ENCODE measurements at places on chromosomes 5 and 9. TPM values are rescaled to one million over a fixed set of nuclear protein-coding genes. Genes with fewer than 3 reads are reported as not detected.

STPG3 gene
- not detected for total RNA-seq

BARX1 gene
- total RNA-seq: not detected

PRELID2 gene
- total RNA-seq: 19.7 TPM

GLIPR2 gene
- 52.7 TPM for total RNA-seq

ERCC8 gene
- 15.8 TPM for total RNA-seq

SPATA31E1 gene
- not detected for total RNA-seq

ADGRV1 gene
- total RNA-seq: 0.42 TPM

MEIKIN gene
- not detected for total RNA-seq

MAML1 gene
- total RNA-seq: 60.9 TPM

PCDHGA3 gene
- total RNA-seq: 2.6 TPM

PFDN1 gene
- 104 TPM for total RNA-seq

SLC6A19 gene
- not detected for total RNA-seq

CNTNAP3 gene
- 80.2 TPM for total RNA-seq

BHMT gene
- total RNA-seq: 3.4 TPM

FAM151B gene
- 2.1 TPM for total RNA-seq

MYOZ3 gene
- total RNA-seq: not detected

OTP gene
- not detected for total RNA-seq

SLC36A2 gene
- total RNA-seq: not detected

DENND1A gene
- total RNA-seq: 25.9 TPM

Measured in esophagus muscularis mucosa (tissue), 4 donors.